Stimulated activated CD4-positive, alpha-beta T cell treated with anti-CD3 and anti-CD28 coated beads, Interleukin-12 subunit alpha, Interleukin-12 subunit beta, amount 100 ng/mL, for 4 hours (primary cell): ENCODE measurements at places on chromosomes 16 and 17.

GRCh38 chr17:51820252-51820651 is 338.3 kb downstream of the CA10 start:
- DNase-seq, result no peak

- no peak for DNase-seq
Measured at GRCh38 chr16:31072540-31073141, 1.4 kb downstream of the ZNF668 start.

DNA sequence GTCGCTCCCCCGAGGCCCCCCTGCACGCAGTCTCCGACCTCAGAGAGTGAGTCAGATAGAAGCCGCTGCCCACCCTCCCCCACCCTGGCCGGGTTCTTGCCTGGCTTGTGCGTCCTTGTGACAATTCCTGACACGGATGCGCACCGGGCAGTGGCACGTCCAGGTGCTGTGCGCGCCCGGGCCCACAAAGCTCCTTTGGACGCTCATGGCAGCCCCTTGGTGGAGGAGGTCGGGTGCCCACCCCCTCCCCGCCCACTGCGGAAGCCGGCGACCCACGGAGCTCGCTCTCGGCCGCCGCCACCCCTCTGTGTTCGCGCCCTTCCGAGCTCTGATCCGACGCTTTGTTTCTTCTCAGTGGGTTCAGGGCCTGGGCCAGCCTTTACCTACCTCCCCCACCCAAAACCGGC is 662 bp upstream of the TUBB3 start:
- DNase-seq, result no peak

- no peak for DNase-seq
Measured at GRCh38 chr16:50247906-50248608, 18.3 kb upstream of the ADCY7 start.

- DNase-seq, result no peak
Measured at GRCh38 chr17:27355419-27355818, 61.5 kb downstream of the WSB1 start.

DNA sequence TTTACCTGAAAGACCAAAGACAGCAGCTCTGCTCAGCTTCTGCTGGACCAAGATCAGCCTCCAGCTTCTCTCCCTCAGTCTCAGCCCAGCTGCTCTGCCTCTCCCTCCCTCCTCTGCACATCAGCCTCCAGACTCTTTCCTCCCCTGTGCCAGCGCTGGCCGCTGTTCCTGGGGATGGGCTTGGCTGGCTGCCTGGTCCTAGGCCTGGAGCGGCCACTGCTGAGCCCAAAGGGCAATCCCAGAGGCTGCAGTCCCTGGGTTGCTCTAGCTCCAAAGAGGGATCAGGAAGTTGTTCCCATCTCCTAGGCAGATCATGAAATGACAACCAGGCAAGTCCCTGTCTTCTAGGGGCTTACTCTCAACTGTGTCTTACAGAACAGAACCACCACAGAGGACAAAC is 31.3 kb downstream of the DCUN1D3 start:
- DNase-seq, result no peak

GRCh38 chr17:46877466-46877865 is 26.1 kb downstream of the WNT9B start:
- DNase-seq, result no peak

- DNase-seq, result no peak
Measured at GRCh38 chr16:78396673-78397072, 297.2 kb downstream of the WWOX start.

DNA sequence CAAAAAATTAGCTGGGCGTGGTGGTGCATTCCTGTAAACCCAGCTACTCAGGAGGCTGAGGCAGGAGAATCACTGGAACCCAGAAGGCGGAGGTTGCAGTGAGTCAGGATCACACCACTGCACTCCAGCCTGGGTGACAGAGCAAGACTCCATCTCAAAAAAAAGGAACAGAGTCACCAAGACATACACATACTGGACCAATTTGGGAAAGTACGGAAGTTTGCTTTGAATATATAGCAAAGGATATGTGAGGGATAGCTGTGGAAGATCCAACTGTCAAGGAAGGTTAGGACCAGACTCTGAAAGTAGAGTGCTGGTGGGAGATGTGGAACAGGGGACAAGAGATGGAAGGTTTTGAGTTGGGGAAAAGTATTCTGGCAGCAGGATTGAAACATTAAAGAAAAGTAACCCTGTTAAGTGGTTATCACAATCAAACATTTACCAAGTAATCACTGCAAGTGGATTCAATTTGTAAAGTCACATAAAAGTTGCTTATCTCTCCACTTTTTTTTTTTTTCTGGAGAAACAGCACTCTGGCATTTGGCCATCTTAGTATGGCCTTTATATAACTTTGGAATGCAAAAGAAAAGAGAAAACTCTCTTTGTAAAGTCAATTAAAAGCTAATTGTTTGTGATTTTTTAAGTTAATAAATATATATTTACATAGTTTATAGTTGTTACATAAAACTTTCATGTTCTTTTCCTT is 259.4 kb upstream of the TBX2 start:
- DNase-seq, result no peak

- DNase-seq, result no peak
Measured at GRCh38 chr16:25478476-25478875, 213.3 kb upstream of the HS3ST4 start.

DNA sequence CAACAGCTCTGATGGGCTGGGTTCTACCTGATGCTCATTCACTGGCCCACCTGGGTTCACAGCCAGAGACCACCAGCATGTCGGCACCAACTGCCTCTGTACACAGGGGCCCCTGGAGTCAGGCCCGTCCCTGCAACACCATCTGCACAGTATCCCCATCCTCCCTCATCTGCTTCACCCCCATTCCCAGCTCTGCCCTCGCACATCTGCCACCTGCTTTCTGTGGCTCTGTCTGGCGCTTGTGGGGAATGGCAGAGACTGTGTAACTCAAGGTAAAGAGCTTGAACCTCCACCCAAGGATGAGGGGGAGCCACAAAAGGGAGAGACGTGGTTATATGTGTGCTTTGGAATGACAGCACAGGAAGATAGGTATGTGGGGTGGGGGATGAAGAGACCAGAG is 27.2 kb downstream of the SMPD3 start:
- no peak for DNase-seq

- no peak for DNase-seq
Measured at GRCh38 chr16:4968879-4969483, 10.9 kb downstream of the SEC14L5 start.

- peak; percentile 62 for DNase-seq
Measured at GRCh38 chr17:78133971-78134898, 3.7 kb downstream of the TMC8 start.

DNA sequence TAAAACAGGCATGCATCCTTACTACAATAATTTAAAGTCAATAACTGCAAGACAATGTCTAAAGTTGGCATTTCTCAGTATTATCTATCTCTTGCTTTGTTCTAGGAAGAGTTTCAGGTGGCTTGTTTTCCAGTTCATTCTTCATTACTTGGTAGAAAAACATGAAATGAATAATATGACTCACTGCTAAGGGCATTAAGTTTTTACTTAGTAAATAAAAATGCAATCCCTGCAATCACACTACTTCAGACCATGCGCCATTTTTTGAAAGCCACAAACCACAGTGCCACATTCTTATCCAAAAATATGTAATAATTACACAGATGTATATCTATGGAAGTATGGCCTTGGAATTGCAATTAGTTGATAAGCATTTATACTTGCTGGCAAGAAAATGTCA is 55.4 kb downstream of the CREBBP start:
- no peak for DNase-seq

- DNase-seq, result peak; percentile 29
Measured at GRCh38 chr17:41404024-41404671, 6.7 kb upstream of the KRT31 start.

- DNase-seq, result no peak
Measured at GRCh38 chr17:61405686-61406536, 6.3 kb downstream of the TBX2 start.

- no peak for DNase-seq
Measured at GRCh38 chr17:61575352-61575975, 15.6 kb downstream of the NACA2 start.

DNA sequence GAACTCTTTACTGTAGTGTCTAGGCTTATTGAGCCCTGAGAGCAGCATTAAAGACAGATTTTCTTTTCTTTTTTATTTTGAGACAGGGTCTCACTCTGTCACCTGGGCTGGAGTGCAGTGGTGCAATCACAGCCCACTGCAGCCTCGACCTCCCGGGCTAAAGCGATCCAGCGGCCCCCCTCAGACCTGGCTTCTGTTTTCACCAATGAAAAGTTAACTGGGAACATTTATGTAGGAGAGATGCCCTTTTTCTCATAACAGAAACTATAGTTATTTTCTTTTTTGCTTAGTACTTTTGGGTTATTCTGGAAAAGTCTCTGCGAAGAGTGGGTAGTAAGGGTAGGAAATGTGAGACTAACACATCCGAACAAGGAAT is 1.5 kb downstream of the MAP1LC3B start:
- DNase-seq, result no peak

DNA sequence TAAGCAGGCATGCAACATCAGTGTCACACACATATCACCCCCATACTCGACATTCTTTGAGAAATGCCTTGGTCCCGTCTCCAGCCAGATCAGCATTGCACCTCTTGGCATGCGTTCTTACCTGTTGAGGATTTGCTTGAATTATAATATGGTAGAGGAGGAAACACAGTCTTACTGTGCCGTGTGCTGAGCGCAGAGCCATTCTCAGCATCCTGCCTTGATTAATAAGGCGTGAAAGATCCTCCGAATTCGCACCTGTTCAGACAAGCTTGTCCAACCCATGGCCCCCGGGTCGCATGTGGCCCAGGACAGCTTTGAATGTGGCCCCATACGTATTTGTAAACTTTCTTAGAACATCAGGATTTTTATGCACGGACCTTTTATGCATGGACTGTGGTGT is 408.1 kb downstream of the WWOX start:
- DNase-seq, result no peak

- DNase-seq, result no peak
Measured at GRCh38 chr17:30519707-30520106, 42.5 kb downstream of the GOSR1 start.

DNA sequence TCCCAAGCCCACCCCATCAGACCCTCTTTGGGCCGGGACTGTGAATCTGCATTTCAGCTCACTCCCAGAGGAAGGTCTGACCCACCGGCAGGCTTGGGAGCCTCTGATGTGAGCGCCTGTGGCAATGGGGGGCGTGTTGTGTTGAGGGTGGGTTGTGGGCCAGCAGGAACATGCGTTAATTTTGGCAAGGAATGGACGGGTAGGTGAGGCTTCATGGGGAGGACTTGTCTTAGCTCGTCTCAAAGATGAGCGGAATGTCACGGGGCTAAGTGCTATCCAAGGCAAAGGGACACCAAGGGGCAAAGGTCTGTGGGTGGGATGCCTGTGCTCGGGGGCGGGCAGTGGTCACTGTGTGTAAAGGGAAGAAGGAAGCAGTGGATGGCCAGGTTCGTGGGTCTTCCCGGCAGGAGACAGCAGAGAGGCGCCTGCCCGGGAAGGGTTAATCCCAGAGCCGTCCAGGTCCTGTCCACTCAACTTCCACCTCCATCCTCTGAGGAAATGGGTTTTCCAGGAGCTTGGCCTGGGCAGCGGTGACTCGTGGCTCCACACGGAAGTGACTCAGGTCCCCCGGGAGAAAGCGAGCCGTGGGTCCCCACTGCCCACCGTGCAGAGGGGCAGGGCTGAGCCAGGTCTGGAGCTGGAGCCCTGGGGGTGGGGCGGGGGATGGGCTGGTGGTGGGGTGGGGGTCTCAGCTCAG is 17.4 kb downstream of the ADGRG1 start:
- DNase-seq, result no peak

DNA sequence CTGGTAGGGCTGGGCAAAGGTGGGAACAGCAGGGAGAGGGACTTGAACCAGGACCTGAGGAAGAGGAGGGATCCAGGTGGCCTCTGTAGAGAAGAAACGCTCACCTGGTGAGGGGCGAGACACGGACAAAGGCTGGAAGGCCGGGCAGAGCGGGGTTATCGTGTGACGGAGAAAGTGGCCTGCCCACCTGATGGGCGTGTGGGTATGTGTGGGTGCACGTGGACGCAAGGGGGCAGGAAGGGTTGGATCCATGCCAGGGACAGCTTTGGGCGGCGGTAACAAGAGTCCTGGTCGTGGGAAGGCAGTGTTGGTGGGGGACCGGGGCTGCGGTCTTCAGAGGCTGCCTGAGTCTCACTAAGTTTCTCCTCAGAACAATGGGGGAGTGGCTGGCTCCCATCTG is 104.1 kb upstream of the GSE1 start:
- DNase-seq, result no peak
